Endothelial cell of umbilical vein (primary cell): ENCODE measurements at places on chromosomes 1 and 21. TPM values are rescaled to one million over a fixed set of nuclear protein-coding genes. Genes with fewer than 3 reads are reported as not detected.

The PGLYRP3 gene
- not detected in 2 replicates for total RNA-seq

The METTL18 gene
- 6.6 TPM in 2 replicates for total RNA-seq

The PHTF1 gene
- 62.6 and 68.7 TPM in 2 replicates for total RNA-seq

The ZMPSTE24 gene
- total RNA-seq, result 42.5 and 44.7 TPM in 2 replicates

The TP53BP2 gene
- total RNA-seq, result 43.2 and 51.9 TPM in 2 replicates

The KCNE2 gene
- not detected in 2 replicates for total RNA-seq
